Caco-2 (cell line): ENCODE measurements at places on chromosomes 1 and 21.

DNA sequence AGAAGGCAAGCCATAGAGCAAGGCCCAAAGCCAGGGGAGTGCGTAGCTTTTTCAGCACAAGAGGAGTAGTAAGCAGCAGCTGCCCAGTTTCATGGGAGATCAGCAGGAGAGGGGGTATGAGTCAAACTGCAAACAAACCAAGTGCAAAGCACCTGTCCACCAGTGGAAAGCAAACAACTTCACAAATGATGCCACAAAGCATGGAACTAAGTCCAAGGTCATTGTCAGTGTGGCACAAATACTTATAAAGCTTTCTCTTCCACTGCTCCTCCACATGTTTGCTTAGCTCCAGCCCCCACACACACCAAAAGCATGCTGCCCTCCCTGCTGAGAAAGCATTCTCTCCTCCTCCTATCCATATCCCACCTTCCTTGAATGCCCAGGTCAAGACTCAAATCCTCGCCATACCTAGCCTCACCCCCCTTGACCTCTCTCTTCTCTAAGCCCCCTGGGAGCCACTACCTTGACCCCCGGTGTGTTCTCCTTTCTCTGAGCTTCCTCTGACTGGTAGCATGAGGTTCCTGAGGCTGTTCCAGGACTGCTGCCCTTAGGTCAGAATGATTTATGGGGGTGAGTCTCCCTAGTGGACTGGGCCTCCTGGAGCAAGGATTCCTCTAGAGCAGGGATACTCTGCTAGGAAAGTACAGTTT lies 70.4 kb downstream of the DMAP1 start:
- DNase-seq: peak; percentile 12

GRCh38 chr21:45551783-45552695 lies 9.8 kb upstream of the SLC19A1 start:
- peak; percentile 26 for DNase-seq

- DNase-seq: no peak
Measured at GRCh38 chr1:238254935-238255334, 364.2 kb upstream of the ZP4 start.

- peak; percentile 56 for DNase-seq
Measured at GRCh38 chr1:229253151-229253974, 17.5 kb upstream of the RAB4A start.

DNA sequence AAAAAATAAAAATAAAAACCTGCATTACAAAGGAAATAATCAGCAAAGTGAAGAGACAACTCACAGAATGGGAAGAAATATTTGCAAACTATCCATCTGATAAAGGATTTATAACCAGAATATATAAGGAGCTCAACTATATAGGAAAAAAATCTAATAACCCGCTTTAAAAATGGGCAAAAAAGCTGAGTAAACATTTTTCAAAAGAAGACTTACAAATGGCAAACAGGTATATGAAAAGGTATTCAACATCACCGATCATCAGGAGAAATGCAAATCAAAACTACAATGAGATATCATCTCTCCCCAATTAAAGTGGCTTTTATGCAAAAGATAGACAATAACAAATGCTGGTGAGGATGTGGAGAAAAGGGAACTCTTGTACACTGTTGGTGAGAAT lies 3.8 kb upstream of the GNG5 start:
- DNase-seq: no peak

DNA sequence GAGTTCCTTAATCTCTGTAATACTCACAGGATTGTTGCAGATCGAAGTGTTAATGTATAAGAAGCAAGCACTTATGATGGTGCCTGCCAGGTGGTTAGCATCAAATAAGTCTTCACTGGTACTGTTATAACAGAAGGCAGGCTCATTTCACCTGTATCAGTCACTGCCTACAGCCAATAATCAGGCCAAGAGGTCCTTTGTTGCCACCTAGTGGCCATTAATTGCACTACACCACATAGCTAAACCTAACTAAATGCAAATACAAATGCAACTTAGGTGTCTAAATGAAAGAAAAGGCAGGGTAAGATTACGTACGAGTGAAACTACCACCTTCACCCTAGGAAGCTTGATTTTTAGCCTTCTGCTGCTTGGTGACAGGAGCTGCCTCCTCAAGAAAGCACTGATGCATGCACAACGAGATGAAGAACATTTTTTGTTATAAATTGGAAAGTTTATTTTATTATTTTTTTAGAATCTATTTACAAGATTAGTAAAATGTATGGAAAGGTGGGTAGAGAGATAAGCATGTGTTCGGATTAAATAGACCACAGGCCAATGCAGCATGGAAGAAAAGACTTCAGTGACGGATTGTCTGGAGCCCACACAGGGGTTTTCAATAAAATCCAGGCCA lies 334.8 kb upstream of the CAMK1G start:
- DNase-seq: peak; percentile 71

DNA sequence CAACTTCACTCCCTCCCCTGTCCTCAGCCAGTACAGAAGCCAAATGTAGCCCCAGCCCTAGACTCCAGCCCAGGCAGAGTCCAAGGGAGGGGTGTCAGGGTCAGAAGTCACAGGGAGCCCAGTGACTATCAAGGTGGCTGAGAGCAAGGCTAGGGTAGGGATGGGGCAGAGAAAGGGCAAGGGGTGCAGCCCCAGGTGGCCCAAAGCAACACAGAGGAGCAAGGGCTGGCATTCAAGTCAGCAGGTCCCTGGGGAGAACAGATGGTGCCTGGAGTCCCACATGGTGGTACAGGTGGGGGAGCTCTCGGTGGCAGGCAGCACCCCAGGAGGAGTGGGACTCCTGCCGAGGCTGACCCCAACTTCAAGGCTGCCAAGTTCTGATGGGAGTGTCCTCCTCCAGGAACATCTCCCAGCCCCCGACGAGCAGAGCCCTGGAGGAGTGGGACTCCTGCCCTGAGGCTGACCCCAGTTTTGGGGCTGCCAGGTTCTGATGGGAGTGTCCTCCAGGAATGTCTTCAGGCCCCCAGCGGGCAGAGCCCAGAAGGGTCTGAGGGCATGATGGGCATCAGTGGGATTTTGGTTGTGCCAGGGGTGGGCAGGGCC lies 3.7 kb upstream of the DVL1 start:
- no peak for DNase-seq

GRCh38 chr1:175814885-175815284 lies 71.5 kb upstream of the TNR start:
- no peak for DNase-seq

DNA sequence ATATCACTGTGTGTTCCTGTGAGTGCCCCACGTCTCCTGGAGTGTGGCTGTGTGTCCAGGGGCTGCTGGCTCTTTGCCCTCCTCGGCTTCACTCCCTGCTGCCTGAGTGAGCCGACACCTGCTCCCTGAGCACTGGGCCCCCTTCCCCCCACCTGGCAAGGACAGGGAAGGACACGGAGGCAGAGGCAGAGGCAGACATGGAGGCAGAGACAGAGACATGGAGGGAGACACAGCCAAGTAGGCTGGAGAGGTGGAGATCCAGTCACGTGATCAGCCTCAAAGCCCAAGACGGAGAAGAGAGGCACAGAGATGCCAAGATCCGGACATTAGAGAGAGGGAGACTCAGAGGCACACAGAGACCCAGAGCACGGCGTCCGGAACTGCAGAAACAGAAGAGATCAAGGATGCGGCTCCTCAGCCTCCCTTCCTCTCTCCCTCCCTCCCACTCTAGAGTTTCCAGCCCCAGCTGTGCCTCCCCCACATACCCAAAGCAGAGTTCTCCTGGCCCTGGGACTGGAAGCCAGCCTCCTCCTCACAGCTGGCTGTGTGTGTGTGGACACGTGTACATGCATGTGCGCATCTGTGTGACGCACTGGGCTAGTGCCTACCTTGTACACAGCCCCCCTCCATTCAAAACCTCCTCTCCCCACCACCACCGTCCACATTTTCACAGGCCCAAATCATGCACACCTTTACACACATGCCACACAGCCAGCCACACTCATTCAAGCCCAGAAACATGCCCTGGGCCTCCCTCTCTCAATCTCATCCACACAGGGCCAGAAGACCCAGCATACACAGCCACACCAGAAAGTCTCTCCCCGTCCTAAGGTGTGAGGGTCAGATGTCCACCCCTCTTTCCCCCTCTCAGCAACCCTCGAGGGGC lies 39.1 kb upstream of the WASF2 start:
- DNase-seq: no peak

- DNase-seq: no peak
Measured at GRCh38 chr1:113901191-113901590, 3.4 kb downstream of the AP4B1 start.
